Stimulated activated CD4-positive, alpha-beta T cell treated with anti-CD3 and anti-CD28 coated beads, TNF-alpha, amount 100 ng/mL, for 1 hour (primary cell): ENCODE measurements at places on chromosomes 6 and 20.

DNA sequence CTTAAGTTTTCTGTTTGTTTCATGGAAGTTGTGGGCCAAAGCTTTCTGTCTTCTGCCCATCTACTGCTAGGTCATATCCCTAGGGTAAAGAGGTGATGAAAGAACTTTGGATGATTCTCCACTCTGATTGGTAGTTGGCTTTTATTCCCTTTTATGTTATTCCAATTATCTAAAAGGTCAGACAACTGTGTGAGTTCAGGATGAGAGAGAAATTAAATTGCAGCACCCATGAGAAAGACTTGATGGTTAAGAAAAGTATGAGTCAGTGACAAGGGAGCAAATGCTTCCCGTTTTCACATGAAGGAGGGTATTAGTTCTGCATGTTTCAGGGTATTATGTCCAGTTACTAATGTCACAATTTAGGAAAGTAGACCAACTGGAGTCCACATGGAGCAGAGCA, 136.3 kb downstream of the CD109 start:
- DNase-seq = no peak

DNA sequence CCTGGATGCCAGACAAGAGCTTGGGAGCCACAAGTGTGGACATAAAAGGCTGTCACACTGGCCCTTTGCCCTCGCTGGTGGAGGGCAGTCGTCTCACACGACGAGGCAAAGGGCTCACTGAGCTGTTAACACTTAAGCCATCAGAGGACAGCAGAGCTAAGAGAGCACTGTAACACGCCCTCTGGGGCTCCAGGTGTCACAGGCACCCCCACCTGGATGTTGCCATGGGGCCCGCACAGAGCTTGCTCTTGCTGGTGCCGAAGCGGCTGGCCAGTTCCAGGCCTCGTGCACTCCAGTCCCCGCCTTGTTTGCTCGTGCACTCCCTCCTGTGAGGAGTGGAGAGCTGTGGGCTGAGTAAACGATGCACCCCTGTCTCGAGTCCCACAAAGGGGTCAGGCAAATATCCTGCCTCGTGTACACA, 37.4 kb downstream of the SLC35D3 start:
- no peak for DNase-seq

- no peak for DNase-seq
These were observed 456.5 kb downstream of the UTRN start for GRCh38 chr6:144741659-144742058.

DNA sequence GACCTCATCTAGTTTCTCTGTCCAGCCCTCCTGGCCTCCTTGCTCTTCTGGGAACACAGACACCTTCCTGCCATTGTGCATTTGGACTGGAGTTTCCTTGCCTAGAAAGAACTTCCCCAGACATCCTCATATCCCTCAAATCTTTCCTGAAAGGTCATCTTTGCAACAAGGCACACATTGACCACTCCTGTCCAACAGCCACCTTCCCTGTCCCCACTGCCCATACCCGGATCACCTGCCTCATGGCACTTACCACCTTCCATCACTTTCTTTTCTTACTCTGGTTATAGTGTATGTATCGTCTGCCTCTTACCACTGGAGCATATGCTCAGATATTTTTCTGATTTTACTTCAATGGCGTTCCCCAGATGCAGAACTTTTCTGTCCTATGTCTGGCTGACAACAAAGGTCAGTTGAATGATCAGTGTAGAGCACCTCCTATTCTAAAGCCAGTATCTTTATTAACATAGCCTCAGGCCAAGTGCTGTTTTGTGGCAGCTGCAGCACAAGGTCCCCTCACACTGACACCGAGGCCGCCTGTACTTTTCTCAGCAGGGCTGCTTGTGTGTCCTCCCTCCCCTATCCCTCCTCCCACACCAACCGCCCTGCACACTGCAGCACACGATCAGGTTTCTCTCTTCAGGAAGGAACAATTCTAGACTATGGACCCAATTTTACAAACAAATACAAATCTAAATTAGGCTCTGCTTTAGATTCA, 4.1 kb downstream of the HLA-C start:
- no peak for DNase-seq

DNA sequence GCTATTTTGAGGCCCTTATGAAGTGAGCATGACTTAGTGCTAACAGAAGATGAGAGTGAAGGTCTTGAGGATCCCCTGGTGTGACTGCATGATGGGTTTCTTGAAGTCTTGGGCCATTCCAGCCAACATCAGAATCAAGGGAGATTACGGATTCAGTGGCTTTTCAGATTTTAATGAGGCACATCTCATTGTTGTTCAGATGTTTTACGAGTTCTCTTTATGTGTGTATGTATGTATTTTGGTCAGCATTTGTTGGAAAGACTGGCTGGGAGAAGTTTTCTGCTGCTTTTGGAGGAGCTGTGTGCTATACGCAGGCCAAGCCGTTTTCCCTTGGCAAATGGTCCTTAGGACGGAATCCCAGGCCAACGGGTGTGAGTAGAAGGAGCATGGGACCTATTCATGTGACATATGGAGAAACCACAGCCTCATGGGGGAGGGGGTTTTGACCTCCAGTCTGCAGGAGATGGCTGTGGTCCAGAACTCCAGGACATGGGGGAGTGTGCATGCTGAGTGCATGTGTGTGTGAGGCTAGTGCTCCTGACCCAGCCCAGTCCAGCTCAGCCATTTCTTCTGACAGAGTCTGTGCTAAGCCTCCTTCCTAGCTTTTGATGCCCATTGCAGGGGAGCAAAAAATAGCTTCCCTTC, 35.3 kb downstream of the CHMP4B start:
- DNase-seq = no peak

DNA sequence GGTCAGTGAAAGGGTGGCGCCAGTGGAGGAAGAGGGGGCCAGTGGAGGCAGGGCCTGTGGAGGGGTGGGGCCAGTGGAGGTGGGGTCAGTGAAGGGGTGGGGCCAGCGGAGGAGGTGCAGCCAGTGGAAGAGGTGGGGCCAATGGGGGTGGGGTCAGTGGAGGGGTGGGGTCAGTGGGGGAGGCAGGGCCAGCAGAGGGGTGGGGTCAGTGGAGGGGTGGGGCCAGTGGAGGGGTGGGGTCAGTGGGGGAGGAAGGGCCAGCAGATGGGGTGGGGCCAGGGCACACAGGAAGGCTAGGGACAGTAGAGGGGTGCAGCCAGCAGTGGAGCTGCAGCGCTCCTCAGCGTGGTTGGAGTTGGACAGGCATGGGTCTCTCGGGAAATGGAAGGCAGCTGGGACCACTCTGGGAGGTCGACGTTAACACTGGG, 18.7 kb downstream of the ADRM1 start:
- DNase-seq = no peak

GRCh38 chr6:71414486-71414885, 125.9 kb downstream of the OGFRL1 start:
- no peak for DNase-seq

- DNase-seq = no peak
These were observed 22.0 kb upstream of the L3MBTL3 start for GRCh38 chr6:129996387-129996786.
